ENCODE measurements at places on chromosomes 2 and 18. TPM values are rescaled to one million over a fixed set of nuclear protein-coding genes. Genes with fewer than 3 reads are reported as not detected.

DNA sequence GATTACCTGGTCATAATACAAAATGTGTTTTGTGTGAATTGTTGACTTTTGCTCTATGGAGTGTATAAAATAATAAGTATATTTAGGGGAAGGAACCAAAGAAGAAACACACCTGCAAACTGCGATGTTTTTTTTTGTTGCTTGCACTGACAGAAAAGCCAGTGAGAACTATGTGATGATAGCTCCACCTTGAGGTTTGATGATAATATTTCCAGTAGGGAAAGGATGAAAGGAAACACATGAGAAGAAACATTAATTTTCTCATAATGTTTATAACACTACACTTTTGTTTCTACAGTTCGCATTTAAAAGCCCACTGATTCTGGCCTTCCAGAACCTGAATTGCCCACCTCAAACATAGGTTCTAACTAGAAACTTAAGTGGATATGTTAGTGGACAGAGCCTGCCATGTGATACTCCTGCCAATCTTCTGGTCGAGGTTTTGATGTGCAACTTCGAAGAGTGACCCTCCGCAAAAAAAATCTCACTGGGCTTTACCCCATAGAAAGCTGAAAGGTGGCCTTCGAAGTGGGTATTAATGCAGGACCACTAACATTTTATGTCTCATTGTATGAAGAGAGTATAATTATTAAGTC, 476.4 kb upstream of the SPHKAP start:
- H3K4me1 ChIP-seq: no peaks in the 10 kb centered on the region
- no peaks in the 10 kb centered on the region for H3K27me3 ChIP-seq
- H3K4me3 ChIP-seq: no peak overlapping the region
- no peak overlapping the region for H3K27ac ChIP-seq
- no peak for DNase-seq

The SLC23A3 gene
- 0.16 TPM for total RNA-seq

- H3K4me3 ChIP-seq: no peak overlapping the region
- H3K36me3 ChIP-seq: no peaks in the 10 kb centered on the region
- H3K27me3 ChIP-seq: no peaks in the 10 kb centered on the region
- H3K4me1 ChIP-seq: no peaks in the 10 kb centered on the region
Measured at GRCh38 chr2:147826278-147827087, 18.3 kb upstream of the ACVR2A start.

The C1GALT1C1L gene
- total RNA-seq: 0.56 TPM

GRCh38 chr2:10579876-10580514, 109.8 kb downstream of the NOL10 start:
- DNase-seq: no peak
- peaks cover 79% of the 10 kb centered on the region for H3K36me3 ChIP-seq
- H3K27me3 ChIP-seq: no peaks in the 10 kb centered on the region
- H3K4me3 ChIP-seq: no peak overlapping the region
- H3K27ac ChIP-seq: no peak overlapping the region

DNA sequence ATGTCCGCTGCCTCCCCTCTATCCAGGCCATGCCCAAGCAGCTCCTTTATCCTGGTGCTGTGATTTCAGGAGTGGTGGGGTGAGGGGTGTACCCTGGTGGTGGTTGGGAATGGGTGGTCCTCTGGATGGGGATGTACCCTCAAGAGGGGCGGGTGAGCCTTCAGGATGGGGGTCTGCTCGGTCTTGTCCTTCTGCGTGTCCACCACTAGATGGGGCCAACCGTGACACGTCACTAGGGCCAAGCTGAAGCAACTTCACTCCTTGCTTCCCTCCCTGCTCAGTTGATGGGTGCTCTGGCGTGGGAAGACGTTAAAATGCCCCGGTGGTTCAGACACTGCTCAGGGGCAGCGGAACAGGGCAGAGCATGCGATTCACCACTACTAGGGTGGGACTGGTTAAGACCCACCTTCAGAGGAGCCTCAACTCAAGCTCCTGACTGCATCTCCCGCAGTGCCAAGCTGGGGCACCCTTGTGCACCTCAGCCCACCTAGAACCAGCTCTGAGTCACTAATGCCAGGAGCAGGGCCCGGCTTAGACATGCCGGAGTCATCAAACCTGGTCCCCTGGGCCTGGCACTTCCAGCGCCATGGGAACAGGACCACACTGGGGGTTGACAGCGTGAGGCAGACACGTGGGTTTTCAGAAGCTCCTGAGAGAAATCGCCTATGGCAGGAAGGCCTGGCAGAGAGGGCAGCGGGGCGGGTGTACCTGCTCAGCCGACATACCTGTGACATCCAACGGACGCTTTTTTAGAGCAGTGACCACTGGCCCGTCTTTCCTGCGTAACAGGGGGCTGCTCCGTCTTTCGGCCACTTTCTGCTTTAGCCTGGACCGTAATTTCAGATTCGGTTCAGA, 256.7 kb downstream of the HDAC4 start:
- no peaks in the 10 kb centered on the region for H3K27me3 ChIP-seq
- no peak overlapping the region for H3K27ac ChIP-seq
- H3K36me3 ChIP-seq: peaks cover 95% of the 10 kb centered on the region
- no peaks in the 10 kb centered on the region for H3K4me1 ChIP-seq

- H3K27ac ChIP-seq: peak overlapping the region; percentile 36
- H3K36me3 ChIP-seq: peaks cover 54% of the 10 kb centered on the region
- DNase-seq: peak; percentile 66
- H3K4me3 ChIP-seq: no peak overlapping the region
Measured at GRCh38 chr2:25257032-25257552, 84.6 kb downstream of the DNMT3A start.

- H3K27me3 ChIP-seq: no peaks in the 10 kb centered on the region
- no peaks in the 10 kb centered on the region for H3K36me3 ChIP-seq
- no peak for DNase-seq
- H3K27ac ChIP-seq: peak overlapping the region; percentile 46
Measured at GRCh38 chr2:109201465-109202327, 72.7 kb downstream of the SH3RF3 start.

DNA sequence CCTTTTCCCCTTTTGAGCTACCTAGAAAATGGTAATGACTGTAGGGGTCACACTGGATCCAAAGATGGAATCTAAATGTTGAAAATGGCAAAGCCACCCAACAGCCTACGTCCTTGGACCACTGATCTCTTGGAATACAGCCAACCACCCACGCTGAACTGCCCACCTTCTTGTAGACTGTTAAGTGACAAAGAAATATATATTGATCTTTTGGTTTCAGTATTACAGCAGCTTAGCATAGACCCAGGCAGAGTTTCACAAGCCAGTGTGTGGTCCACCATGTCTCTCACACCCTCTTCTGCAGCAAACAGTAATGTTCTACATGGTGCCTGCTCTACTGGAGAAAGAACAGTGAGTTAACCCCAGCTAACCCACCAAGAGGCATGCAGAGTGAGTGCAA, 20.2 kb downstream of the CACNB4 start:
- H3K36me3 ChIP-seq: no peaks in the 10 kb centered on the region
- no peaks in the 10 kb centered on the region for H3K27me3 ChIP-seq
- H3K4me1 ChIP-seq: no peaks in the 10 kb centered on the region
- no peak for DNase-seq

The CCDC141 gene
- 5.9 TPM for total RNA-seq

DNA sequence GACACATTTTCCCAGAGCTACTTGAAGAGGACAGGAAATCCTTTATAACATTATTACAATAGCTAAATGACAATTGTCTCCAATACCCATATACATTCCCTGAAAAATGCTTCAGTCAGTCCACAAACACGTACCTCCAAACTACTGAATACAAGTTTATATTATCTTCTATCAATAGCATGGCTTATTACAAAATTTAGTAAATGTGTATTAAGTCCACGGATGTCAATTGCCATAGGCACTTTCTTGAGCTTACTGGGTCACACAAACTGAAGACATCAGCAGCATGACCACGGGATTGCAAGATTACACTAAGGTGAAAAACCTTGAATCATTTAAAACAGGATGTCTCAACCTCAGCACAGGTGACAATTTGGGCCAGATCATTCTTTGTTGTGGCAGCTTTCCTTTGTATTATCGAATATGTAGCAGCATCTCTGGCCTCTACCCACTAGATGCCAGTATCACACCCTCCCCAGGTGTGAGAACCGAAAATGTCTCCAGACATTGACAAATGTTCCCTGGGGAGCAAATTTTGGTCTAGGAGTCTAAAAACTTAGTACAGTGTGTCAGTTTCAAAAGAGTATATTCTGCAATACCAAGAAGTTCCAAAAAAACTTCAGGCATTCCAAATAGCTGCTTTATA, 1.4 kb downstream of the MBD2 start:
- no peaks in the 10 kb centered on the region for H3K27me3 ChIP-seq
- H3K27ac ChIP-seq: peak overlapping the region; percentile 62
- H3K4me3 ChIP-seq: peak overlapping the region; percentile 74
- peaks cover 21% of the 10 kb centered on the region for H3K4me1 ChIP-seq
- DNase-seq: no peak
- no peaks in the 10 kb centered on the region for H3K36me3 ChIP-seq

GRCh38 chr2:222504719-222505118, 80.4 kb downstream of the SGPP2 start:
- no peak overlapping the region for H3K4me3 ChIP-seq
- no peak overlapping the region for H3K27ac ChIP-seq
- H3K27me3 ChIP-seq: no peaks in the 10 kb centered on the region
- H3K4me1 ChIP-seq: no peaks in the 10 kb centered on the region
- H3K36me3 ChIP-seq: no peaks in the 10 kb centered on the region

DNA sequence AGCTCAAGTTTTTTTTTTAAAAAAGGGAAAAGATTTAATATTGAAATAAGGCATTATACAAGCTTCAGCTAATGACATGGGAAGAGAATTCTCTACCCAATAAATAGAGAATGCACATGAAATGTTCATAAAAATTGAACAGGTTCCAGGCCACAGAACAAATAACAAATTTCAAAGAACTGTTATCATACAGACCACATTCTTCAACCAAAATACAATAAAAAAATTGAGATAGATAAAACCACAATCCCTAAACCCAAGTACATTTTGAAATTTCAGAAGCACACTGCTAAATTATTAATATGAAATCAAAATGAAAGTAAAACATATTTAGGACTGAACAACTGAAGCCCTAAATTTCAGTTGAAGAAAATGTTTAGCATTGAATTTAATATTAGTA, 89.6 kb downstream of the BCL2 start:
- peaks cover 24% of the 10 kb centered on the region for H3K4me1 ChIP-seq
- H3K27me3 ChIP-seq: no peaks in the 10 kb centered on the region
- H3K27ac ChIP-seq: peak overlapping the region; percentile 54
- no peak for DNase-seq
- H3K4me3 ChIP-seq: peak overlapping the region; percentile 43
- H3K36me3 ChIP-seq: no peaks in the 10 kb centered on the region

The GALNT13 gene
- total RNA-seq: not detected

DNA sequence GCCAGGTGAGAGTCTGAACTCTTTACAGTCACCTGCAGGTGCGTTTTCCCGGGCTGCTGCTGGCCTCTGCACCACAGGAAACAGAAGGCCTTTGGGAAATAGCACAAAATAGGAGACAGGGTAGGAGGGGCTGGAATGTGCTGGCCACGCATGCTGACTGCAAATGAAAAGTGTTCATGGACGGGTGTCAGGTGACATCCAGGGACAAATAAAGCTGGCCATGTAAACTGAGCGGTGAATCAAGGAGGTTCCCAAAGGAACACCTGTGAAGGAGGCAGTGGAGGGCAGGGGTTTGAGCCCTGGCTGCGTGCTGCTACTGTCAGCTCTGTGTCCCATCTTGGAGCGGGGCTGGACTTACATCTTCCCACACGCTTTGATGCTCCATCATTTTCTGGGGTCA, 42.4 kb upstream of the GBX2 start:
- H3K27ac ChIP-seq: no peak overlapping the region
- H3K4me3 ChIP-seq: no peak overlapping the region
- no peak for DNase-seq
- peaks cover 5% of the 10 kb centered on the region for H3K4me1 ChIP-seq

Measured in psoas muscle (tissue), 8 donors.